ENCODE measurements at places on chromosomes 13 and 19.
A peak's percentile ranks its signal among the peaks of the same experiment; 100 is the strongest.

GRCh38 chr13:43776006-43776405 is 10.8 kb downstream of the ENOX1 start:
- no peak for DNase-seq

DNA sequence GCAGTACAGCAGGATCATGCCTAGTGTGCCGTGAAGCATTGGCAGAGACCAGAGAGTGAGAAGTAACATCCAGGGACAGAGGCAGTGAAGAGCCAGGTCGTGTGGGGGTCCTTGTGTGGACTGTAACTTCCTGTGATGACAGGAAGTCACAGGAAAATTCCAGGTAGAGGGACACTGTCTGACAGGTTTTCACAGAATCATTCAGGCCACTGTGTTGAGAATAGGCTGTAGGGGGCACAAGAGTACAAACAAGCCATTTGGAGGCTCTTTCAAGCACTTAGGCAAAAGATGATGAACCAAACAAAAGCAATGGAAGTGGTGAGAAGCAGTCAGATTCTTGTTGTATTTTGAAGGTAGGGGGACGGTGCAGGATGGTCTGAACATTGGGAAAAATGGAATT is 46.4 kb downstream of the N4BP2L1 start:
- DNase-seq = peak; percentile 46

DNA sequence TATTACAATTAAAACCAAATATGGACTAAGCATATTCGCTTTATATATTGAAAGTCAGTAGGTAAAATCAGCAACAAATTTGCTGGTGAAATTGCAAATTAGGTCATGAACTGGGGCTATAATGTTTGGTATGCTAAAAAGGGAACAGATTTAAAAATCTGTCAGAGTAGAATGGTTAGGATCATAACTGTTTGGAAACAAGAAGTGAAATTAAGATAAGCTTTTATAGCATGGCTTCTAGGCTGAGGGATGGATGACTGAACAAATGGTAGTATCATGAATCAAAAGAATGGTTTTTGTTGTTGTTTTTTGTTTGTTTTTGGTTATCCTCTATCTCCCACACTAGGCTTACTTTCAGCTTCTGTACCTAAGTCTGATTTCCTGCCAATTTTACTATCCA is 1090.4 kb downstream of the PCDH9 start:
- DNase-seq = no peak

- DNase-seq = no peak
These were observed 28.6 kb downstream of the ZNF557 start for GRCh38 chr19:7098096-7098495.

DNA sequence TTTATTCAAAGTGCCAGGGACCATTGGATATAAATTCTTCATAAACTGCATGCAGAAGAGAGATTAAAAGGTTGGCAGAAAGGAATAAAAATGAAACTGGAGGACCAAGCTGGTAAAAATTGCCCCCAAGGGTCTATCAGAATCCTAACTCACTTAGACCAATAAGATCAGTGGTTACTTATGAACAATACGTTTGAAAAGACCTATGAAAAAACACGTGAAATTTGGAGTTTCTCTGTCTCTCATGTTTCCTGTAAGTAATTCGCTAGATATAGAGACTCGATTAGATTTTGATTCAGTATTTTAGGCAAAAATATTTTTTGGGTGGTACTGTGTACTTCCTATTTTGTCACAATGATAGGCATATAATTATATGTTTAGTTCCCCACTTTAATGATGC is 22.9 kb downstream of the GARRE1 start:
- no peak for DNase-seq

GRCh38 chr19:6226444-6227155 is 53.2 kb downstream of the MLLT1 start:
- DNase-seq = no peak

DNA sequence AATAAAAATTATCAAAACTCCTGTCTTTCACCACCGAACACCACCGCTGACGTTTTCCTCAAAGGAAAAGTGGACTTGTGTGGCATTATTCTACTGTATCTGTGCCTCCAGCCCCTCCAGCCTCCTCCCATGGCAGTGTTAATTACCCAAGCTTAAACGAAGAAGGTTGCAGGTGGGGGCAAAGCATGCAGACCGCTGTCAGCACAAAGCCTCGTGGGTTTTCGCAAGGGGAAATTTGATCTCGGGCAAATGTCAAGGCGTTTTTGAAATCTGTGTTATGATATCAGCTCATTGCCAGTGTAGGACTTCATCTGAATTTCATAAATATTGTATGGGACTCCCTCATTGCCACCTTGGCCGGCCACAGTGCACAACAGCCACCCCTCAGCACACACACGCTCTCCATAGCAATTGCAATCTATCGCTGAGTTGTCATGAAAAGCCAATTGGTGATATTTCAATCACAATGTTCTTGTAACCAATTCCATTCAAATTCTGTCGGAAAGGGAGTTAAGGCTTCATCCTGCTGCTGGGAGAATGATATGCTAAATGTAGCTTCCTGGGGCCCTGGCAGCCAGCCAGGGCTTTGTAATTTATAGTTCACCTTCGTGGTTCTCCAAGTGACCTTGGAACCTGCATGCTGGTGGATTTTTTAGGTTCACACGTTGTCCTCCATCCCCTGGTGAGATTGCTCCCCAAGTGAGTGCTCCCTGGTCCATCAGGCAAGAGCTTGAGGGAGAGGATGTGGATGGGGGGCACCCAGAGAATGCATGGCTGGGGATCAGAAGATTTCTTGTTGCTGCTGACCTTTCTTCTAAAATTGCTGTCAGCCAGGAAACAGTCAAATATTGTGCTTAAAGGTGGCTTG is 16.6 kb downstream of the CHST8 start:
- no peak for DNase-seq

GRCh38 chr19:57334191-57334590 is 13.9 kb downstream of the ZNF543 start:
- DNase-seq = no peak

GRCh38 chr13:50911081-50911631 is 1.6 kb downstream of the RNASEH2B start:
- DNase-seq = no peak

GRCh38 chr13:51225029-51225428 is 2.8 kb downstream of the FAM124A start:
- DNase-seq = no peak

DNA sequence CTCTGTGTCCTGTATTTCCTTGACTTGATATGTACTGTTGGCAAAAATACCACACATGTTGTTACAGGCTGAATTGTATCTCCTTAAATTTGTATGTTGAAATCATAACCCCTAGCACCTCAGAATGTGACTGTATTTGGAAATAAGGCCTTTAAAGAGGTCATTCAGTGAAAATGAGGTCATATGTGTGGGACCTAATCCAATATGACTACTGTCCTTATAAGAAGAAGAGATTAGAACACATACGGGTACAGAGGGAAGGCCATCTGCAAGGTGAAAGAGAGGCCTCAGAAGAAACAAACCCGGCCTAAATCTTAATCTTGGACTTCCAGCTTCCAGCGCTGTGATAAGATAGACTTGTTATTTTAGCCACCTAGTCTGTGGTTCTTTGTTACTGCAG is 202.5 kb downstream of the NUFIP1 start:
- DNase-seq = no peak
